ENCODE measurements at places on chromosomes 4 and X. TPM values are rescaled to one million over a fixed set of nuclear protein-coding genes. Genes with fewer than 3 reads are reported as not detected.

The ZCCHC18 gene
- 1.1 TPM for total RNA-seq

The MUC7 gene
- total RNA-seq = not detected

The NAAA gene
- total RNA-seq = 98.4 TPM

The CTAG1A gene
- total RNA-seq = not detected

The CD38 gene
- 3.2 TPM for total RNA-seq

The ENPEP gene
- total RNA-seq = 0.99 TPM

The SPANXA1 gene
- total RNA-seq = not detected

The SMC1A gene
- 19.9 TPM for total RNA-seq

The PASD1 gene
- total RNA-seq = not detected

The UCHL1 gene
- total RNA-seq = 997 TPM

The CXCR3 gene
- not detected for total RNA-seq

The GSPT2 gene
- total RNA-seq = 7.2 TPM

The RAP2C gene
- 21.4 TPM for total RNA-seq

The SPINK2 gene
- not detected for total RNA-seq

Measured in glomerular endothelial cell (primary cell).